ENCODE measurements at places on chromosomes 5 and 9.

DNA sequence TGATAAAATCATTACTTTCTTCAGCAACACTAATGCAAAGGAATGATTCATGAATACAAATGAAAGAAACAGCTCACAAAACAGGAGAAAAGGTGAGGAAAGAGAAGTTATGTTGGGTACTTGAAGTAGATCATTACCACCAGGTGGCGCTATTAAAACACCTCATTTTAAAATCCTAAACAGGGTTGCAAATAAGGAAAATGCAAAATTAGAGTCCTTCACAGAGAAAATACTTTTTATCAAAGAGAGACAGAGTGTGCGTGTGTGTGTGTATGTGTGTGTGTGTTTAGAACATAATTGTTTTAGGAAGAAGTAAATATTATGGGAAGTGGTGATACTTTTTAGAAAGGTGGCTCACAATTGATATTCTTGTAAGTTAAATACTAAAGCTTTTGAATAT, 49.5 kb upstream of the CD180 start:
- no peak for DNase-seq

- DNase-seq = no peak
Measured at GRCh38 chr5:143262393-143263174, 140.9 kb downstream of the NR3C1 start.

GRCh38 chr5:148725675-148726074, 71.3 kb upstream of the HTR4 start:
- DNase-seq = no peak

DNA sequence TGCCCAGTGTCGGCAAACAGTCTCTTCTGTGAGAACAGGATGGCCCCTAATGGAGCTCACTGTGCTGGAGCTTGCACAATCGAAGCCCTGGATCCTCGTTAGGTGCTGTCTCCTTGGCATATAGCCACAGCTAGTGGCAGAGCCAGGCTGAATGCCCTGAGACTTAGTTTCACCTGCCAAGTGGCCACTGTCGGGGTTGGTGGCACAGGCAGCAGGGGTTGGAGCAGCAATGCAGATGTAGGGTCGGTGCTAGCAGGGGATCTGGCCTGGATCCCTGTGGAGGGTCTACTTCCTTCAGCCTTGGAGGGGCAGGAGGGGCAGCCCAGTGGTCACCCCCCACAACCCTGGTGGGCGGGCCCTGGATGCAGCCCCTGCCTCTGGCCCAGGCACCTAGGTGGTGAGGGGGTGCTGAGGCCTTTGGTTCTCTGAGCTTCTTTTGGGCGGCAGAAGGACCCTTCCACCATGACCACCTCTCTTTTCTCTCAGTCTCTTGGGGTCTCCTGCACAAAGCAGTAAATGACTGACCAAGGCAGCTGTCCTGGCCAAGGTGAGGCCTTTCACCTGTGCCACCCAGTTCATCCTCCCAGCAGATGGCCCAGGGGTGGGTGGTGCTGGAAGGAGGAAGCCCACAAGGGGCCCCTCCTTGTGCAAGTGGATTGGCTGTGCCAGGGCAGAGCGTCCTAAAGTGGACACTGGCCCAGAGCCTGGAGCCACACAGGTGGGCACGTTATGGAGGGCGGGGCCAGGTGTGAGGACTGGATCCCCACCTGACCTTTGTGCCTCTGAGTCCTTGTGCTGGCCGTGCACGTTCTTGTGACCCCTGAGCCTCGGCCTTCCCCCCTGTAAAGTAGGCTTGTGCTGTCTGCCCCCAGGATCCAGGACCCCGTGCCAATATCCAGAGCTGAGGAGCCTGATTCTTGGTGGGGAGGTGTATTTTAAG, 44.8 kb downstream of the PHF2 start:
- peak; percentile 65 for DNase-seq
